Stimulated activated CD4-positive, alpha-beta T cell treated with anti-CD3 and anti-CD28 coated beads, Interleukin-4, amount 100 ng/mL, for 1 hour (primary cell): ENCODE measurements at places on chromosomes 12 and 14.

- DNase-seq = no peak
These were observed 34.1 kb downstream of the AP5M1 start for GRCh38 chr14:57302883-57303282.

DNA sequence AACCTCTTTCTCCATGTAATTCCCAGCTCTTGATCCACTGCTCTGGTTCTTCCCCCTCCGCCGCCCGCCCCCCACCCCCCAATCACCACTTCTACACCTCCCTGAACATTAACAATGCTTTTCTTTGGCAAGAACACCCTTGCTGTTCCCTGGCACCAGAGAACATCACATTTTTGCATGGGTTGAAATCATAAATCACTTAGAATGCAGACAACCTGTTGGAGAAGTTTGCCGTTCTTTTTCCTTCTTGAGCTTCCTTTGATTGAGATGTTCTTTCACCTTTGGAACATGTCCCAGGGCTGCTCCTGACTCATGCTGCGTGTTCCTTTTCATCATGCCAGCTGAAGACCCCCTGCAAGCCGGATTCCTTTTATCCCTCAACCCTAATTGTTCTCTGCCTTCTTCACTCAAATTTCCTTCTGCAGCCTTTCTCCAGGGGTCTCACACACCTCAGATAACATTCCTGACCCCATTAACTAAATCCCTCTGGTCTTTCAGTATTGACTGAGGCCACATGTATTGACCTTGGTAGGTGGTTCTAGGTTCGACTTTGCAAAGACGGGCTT, 294.1 kb upstream of the TMPO start:
- DNase-seq = no peak

DNA sequence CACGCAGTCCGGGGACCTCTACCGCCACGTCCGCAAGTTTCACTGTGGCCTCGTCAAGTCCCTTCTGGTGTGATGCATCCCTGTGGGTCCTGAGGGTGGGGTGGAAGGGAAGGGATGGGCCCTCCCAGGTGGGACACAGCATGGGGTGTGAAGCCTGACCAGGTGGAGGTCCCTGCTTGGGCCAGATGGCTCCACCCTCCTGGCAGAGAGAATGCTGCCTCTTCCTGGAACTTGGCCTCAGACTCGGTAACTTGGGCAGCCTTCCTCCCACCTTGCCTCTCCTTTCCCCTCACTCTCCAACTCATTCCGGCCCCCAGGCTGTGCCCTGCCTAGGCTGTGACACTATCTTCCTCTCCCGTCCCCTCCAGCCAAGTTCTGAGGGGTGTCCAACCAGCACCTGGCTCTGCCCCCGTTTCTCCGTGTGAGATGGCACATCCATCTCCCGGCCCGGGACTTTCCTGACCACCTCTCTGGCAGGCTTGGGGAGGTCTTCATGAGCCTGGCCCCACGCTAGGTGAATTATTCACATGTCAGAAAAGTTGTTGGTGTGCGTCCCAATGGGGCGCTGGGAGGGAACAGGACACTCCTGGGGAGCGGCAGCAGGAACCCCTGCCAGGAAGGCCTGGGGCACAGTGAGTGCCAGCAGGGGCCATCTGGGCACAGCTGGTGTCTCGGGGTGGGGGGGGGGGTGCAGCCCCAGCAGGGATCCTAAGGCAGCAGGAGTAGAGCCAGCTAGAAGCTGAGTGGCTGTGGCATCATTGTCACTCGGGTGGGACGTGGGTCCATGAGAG, 1.7 kb downstream of the ZBTB42 start:
- DNase-seq = no peak

- no peak for DNase-seq
These were observed 280.6 kb downstream of the NRXN3 start for GRCh38 chr14:78450669-78451318.

DNA sequence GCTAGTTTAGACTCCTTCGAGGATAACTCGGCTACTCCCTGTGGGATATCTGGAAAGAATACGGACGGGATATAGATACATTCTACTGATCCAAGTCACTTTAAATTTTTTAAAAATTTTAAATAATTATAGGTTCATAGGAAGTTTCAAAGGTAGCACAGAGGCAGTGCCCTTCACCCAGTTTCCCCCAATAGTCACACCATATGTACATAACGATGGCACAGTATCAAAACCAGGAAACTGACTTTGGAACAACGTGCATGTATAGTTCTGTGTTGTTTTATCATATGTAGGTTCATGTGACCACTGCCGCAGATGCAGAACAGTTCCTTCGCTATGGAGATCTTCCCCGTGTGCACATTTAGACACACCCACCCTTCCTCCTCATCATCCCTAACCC, 352.3 kb downstream of the CACNA1C start:
- DNase-seq = no peak

GRCh38 chr12:73951956-73952703, 585.5 kb upstream of the ATXN7L3B start:
- no peak for DNase-seq

GRCh38 chr14:75279153-75279762, 630 bp downstream of the FOS start:
- DNase-seq = peak; percentile 56

DNA sequence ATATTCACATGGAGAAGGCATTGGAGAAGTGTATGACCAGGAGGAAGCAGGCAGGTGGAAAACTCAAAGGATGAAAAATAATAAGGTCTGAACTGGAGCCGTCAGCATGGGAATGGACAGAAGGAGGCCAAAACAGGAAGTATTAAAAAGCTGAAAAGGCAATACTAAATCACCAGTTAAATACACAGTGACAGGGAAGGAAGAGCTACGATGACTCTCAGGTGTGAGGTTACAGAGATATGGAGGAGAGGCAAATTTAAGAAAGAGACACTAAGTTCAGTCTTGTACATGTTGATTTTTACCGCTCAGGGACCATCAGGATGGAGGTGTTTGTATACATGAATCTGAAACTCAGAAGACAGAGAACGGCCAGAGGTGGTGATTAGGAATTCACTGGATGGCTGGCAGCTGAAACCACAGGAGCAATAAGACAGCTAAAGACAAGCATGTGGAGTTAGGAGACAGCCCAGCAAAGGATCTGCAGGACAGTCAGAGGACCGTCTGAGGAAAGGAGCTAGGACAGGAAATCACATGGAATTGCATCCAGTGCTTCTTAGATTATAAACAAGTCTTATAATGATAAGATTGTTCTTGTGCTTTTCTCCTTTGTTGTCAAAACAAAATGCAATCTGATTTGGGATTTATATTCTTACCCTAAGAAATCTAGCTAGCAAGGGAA, 33.9 kb upstream of the CDKN3 start:
- DNase-seq = no peak

GRCh38 chr12:131007031-131007739, 53.5 kb downstream of the ADGRD1 start:
- DNase-seq = no peak

- no peak for DNase-seq
These were observed 5.8 kb downstream of the TRIP11 start for GRCh38 chr14:92033906-92034687.

GRCh38 chr12:2844786-2845185, 10.0 kb upstream of the NRIP2 start:
- DNase-seq = no peak

DNA sequence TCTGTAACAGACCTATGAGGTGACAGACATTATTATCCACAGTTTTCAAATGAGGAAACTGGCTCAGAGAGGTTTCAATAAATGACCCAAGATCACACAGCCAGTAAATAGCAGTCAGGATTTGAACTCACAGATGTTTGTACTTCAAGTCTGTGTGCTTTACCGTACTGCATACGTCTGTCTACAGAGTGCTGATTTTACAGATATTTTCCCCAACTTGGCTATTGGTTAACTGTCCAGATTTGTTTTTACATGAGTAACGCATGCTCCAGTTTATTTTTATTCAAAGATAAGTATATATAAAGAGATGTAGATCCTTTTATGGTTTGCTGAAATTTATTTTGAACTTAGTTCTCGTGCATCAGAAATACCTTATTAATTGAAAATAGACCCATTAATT, 65.7 kb upstream of the SLC38A2 start:
- no peak for DNase-seq

GRCh38 chr12:112546339-112546738, 127.6 kb downstream of the PTPN11 start:
- no peak for DNase-seq

DNA sequence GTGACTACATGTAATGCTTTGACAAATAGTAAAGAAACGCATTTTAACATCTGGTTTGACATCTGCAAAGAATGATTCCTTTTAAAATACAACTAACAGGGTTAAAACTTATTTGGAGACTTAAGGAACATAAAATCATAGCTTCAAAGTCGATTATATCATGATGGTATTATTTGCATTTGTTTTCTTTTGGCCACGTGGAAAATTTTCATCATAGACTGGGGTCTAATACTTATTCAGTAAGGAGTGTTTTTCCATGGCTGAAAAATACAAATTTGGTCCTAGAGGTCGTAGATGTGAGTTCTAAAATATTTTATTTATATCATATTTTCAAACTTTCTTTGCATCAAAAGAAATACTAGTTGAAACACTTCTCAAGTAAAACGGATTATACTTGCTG, 31.5 kb upstream of the LMNTD1 start:
- DNase-seq = no peak

DNA sequence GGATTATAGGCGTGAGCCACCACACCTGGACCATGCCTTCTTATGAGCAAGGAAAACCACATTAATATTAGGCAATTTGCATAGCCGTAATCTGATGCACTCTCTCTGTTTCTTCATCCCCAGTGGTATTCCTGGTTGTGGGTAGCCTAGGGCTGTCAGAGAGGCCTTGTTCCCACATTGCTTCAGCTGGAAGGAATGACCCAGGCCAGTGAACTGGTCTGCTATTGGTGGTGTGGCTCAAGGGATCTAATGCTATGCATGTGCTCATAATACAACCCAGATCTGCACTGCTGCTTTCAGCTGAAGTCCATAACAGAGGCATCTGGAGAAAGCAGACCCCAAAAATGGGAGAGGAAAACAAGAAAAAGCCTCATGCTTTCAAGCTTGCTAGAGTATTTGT, 33.1 kb upstream of the G2E3 start:
- no peak for DNase-seq
